Bronchial smooth muscle cell (primary cell): ENCODE measurements at places on chromosomes 7 and 10. TPM values are rescaled to one million over a fixed set of nuclear protein-coding genes. Genes with fewer than 3 reads are reported as not detected.

The INHBA gene
- total RNA-seq = 5.0 and 7.9 TPM in 2 replicates

The SLIT1 gene
- under 0.01 TPM in 2 replicates for total RNA-seq

The KEL gene
- total RNA-seq = not detected in 2 replicates

The CROT gene
- 15.3 and 25.2 TPM in 2 replicates for total RNA-seq

The TMEM184A gene
- total RNA-seq = under 0.01 and 0.09 TPM in 2 replicates

The TMEM229A gene
- not detected in 2 replicates for total RNA-seq

The POLR2J2 gene
- 1.7 and 3.5 TPM in 2 replicates for total RNA-seq

The TMEM270 gene
- 0.16 TPM in 1 of 2 replicates, not detected in the other for total RNA-seq

The ODAD2 gene
- under 0.01 and 0.32 TPM in 2 replicates for total RNA-seq

The GPR26 gene
- not detected in 2 replicates for total RNA-seq

The TWIST1 gene
- total RNA-seq = 104 and 127 TPM in 2 replicates

The ECHDC3 gene
- total RNA-seq = 2.2 and 6.8 TPM in 2 replicates

The DKK1 gene
- total RNA-seq = 11.0 and 18.4 TPM in 2 replicates

The AGR3 gene
- total RNA-seq = not detected in 2 replicates

The ANKRD30A gene
- total RNA-seq = not detected in 2 replicates

The WEE2 gene
- total RNA-seq = 0.17 TPM in 1 of 2 replicates, not detected in the other

The AGBL3 gene
- 0.32 and 0.52 TPM in 2 replicates for total RNA-seq

The CNNM1 gene
- total RNA-seq = under 0.01 TPM in 2 replicates

The FAM24B gene
- 7.3 and 10.7 TPM in 2 replicates for total RNA-seq

The PNLIPRP2 gene
- total RNA-seq = not detected in 2 replicates

The CH25H gene
- total RNA-seq = 0.26 and 0.47 TPM in 2 replicates

The CCDC136 gene
- 18.1 and 21.0 TPM in 2 replicates for total RNA-seq

The WNT8B gene
- total RNA-seq = not detected in 2 replicates

The GRM3 gene
- not detected in 2 replicates for total RNA-seq

The LIPA gene
- 32.0 and 37.8 TPM in 2 replicates for total RNA-seq

The CALHM3 gene
- not detected in 2 replicates for total RNA-seq

The BET1 gene
- 18.9 and 30.9 TPM in 2 replicates for total RNA-seq

The CARD11 gene
- under 0.01 TPM in 1 of 2 replicates, not detected in the other for total RNA-seq

The EPDR1 gene
- total RNA-seq = 6.0 and 13.0 TPM in 2 replicates

The HECW1 gene
- total RNA-seq = under 0.01 and 0.79 TPM in 2 replicates

The SPDYE8 gene
- total RNA-seq = not detected in 2 replicates

The SEPTIN7 gene
- total RNA-seq = 181 and 349 TPM in 2 replicates

The SFMBT2 gene
- total RNA-seq = 0.17 and 0.47 TPM in 2 replicates

The ADD3 gene
- total RNA-seq = 207 and 529 TPM in 2 replicates

The GBX1 gene
- total RNA-seq = not detected in 2 replicates

The OPALIN gene
- total RNA-seq = not detected in 2 replicates
